ENCODE measurements at places on chromosomes 4 and X.
A peak's percentile ranks its signal among the peaks of the same experiment; 100 is the strongest.

GRCh38 chr4:84530871-84531270 is 31.8 kb upstream of the NKX6-1 start:
- DNase-seq, result no peak

DNA sequence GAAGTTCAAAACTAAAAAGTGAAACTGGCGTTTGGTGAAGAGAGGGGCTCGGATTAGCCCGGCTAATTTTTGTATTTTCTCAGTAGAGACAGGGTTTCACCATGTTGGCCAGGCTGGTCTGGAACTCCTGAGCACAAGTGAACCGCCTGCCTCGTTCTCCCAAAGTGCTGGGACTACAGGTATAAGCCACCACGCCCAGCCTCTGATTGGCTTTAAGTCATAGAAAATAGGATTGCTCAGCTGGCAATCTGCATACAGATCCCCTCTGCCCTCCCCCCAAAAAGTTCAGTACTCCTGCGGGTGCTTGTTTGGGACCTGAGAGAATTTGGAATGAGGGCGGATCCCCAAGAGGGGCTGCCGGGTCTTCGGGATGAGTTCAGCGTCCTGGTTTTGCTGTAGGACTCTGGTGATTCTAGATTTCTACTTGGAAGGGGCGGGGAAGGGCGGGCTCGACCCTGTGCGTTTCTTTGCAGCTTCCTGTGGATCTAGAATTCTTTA is 537 bp upstream of the PRKX start:
- no peak for DNase-seq

DNA sequence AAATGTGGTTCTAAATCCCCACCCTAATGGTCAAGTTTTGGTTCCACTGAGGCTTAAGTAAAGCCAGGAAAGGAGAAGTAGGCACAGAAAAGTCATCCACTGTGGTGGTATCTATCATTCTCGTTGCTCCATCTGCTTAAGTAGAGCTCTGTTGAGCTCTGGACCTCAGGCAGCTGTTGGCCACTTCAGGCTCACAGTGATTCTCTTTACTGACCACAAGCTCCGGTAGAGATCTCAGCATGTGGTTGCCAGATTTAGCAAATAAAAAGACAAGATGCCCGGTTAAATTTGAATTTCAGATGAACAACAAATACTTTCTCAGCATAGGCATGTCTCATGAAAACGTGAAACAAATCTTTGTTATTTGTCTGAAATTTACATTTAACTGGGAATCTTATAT is 132.3 kb upstream of the PTCHD1 start:
- DNase-seq, result no peak

GRCh38 chr4:92830771-92831170 is 527.0 kb downstream of the GRID2 start:
- no peak for DNase-seq

DNA sequence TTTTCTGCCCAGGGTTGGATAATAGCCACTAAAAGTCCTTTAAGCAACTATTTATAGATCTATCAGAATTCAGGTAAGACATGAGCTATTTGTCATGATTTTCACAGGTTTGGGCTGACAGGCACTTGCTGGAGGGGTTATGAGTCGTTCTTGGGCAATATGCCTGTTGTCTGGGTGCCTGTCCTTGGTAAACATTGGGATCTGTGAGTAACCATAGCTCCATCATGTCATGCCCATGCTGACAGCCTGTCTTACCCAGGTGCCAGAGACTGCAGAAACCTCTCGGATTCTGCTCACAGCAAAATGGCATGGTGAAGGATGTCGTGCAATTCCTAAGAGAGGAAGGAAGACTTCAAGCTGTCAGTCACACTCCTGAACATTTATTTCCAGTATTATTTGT is 116.0 kb upstream of the PUDP start:
- DNase-seq, result peak; percentile 16

DNA sequence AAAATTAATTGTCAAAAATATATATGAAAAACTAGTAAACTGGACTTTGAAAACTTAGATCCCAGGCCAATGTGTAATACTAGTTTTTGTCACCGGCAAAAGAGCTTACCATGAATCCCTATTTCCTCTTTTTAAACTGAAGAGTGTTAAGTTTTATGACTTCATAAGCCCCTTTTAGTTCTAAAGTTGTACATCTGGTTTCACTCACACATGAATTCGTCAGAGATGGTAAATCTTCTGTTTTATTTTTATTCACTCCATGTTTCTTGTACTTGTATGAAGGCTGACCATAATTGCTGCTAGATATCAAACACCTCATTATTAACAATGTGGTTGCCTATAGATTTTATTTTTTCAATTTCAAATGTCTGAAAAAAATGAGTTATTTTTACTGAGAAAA is 827.9 kb downstream of the PCDH7 start:
- no peak for DNase-seq

GRCh38 chr4:110527156-110527555 is 51.2 kb downstream of the ENPEP start:
- no peak for DNase-seq

DNA sequence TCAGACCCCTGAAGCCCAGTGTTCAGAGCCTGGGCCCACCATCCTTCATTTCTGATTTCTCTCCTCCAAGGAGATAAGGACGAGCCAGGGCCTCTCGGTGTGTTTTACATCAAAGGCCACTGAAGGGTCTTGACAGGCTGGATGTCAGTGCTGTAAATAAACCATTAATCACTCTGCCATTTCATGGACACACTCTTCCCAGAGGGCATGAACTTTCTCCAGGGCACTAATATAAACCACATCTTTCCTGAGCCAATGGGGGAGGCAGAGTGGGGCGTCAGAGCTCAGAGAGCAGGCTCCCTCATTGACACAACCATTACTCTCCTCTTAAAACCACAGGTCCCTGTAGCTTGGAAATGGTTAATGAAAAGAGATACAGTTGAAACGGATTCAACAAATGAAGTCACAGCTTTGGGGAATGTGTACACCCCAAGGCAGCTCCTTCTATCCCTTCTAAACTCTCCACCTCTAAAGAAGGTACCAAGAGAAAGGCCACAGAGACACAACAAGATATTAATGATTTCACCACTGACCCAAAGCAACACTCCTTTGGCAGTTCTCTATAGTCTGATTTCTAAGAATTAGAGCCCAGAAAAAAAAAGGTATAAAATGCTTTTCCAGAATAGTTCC is 200.6 kb downstream of the CHIC2 start:
- no peak for DNase-seq

DNA sequence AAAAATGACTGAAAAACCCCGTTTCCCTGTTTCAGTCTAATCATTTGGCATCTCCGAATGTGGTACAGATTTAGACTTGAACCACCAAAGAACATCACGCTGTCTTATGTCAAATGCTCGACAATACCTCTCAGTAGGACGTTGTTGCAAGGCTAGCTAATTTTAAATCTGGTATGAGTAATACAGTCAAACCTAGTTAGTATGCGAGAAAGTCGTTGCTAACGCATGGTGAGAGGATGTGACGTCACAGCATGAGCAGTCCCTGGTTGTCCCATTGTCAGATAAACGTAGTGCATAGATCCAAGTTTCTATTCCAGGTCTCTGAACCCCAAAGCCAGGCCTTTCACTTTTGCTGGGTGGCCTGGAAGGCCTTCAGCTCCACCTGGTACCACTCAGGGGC is 44.7 kb downstream of the SETD7 start:
- no peak for DNase-seq

- no peak for DNase-seq
These were observed 1.5 kb downstream of the GPR101 start for GRCh38 chrX:137032341-137032694.

- DNase-seq, result no peak
These were observed 814 bp upstream of the MMAA start for GRCh38 chr4:145618210-145618931.

DNA sequence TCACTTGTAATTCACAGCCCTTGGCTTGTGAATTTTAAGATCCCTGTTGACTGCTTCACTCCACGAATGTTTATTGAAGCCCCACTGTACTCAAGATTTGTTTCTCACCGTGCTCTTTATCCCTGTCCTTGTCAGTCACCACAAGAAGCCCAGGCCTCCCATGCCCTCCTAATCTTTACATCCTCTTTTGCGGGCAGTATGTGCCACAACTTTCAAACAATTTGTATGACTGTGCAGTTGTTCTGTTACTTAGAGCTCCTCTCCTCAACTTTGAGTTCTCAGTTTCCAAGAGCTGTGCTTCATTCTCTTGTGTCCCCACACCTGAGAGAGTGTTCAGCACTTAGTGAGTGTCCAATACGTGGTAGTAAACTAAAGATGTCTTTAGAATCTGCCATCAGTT is 467.7 kb downstream of the NKX6-1 start:
- no peak for DNase-seq

GRCh38 chr4:29853833-29854232 is 866.3 kb upstream of the PCDH7 start:
- DNase-seq, result no peak

- DNase-seq, result no peak
These were observed at the start of gene KIAA0232 for GRCh38 chr4:6782147-6782845. Gene KIAA0232 (plus strand): TSS chr4:6782727. CDS start chr4:6824454, 41,727 bp downstream.

DNA sequence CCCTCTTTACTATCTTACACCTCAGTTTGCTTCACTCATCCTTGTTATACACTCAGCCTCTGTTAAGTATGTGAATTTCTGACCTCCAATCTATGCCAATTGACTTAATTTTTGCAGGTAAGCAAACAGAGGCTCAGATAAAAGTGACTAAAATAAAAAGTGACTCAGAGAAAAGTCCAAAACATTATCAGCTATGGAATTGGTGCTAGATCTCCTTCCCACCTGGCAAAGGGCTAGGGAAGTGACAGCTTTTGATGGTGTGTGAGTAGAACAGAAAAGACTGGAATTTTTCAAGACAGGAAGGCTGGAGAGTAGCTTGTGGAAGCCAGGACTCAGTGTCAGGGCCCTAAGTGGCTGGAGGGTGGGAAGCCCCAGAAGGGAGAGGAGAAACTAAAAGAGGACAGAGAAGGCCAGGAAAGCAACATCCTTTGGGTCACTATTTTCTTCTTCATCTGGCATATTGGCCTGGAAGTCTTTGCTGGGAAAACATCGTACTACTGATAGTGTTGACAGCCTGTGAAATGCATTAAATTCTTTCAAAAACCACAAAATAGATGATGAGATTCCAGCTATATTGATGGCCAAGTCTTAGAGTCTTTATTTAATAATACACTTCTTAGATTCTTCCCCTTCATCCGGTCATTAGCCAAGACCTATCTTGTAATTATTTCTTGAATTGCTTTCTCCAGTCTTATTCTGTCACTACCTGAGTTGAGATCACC is 392.8 kb downstream of the RAPGEF2 start:
- no peak for DNase-seq

DNA sequence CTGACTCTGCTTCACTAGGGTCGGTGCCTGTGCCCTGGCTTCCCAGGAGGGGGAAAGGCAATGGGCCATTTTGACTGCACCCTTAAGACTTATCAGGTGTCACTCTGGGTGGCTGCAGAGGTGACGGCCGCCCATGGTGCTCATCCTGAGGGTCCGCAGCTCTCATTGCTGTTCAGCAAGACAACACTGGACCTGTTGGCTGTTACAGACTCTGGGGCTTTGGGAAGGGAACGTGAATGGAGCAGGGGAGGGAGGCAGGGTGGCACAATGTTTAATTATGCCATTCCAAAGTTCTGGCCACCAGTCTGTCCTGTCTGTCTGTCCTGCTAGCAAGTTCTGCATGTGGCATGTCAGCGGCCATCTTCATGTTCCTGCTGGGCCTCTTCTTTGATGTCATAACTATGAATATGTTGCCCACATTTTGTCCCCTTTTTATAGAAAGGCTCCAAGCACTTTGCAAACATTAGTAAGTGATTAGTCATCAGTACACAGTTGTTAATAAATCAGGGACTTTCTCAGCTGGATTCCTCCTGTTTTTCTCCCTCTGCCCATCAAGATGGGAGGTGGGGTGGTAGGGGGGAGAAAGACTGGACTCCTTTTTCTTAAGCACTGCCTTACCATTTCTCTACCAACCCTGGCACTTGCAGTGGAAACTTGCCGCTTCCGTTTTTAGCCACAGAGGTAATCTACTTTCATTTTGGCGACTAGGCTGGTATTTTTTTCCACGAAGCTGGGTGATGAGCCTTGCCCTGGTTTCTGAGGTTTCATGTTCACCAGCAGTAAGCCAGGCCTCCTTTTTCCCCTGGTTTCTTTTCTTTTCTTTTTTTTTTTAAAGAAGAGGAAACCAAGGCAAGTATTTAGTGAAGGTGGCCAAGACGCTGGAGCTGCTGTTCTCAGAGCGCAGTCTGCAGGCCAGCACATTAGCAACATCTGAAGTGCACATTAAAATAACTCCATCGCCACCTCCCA is 88.6 kb upstream of the TRIM2 start:
- peak; percentile 77 for DNase-seq

DNA sequence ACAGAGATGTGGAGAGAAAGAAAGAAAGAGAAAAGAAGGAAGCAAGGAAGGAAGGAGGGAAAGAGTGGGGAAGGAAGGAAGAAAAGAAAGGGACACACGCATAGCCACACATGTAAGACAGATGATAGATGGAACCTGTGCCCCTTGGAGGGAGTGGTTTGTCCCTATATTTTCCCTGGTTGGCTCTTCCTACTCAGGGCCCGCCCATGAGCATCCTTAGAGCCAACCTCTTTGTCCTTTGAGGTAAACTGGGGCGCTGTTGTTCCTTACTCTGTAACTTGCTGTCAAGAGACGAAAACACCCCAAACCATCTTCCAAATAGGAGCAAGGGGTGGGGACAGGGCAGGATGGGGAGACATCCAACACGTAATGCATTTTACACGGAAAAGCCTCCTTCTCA is 220.9 kb downstream of the MAML3 start:
- no peak for DNase-seq

DNA sequence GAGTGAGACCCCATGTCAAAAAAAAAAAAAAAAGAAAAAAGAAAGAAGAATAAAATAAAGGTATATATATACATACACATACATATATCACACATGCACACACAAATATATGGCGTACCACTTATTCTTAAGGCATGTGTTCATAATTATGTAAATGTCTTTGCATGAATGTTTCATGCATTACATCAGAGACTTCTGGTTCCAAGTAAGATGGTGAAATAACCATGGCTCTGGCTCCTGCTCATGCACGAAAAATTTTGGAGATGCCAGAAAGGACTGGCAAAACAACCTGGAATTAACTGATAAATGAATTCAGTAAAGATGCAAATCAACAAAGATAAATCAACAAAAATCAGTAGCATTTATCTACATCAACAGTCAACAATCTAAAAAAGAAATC is 19.7 kb upstream of the FHIP1A start:
- no peak for DNase-seq

Data from epithelial cell of proximal tubule (primary cell).